ENCODE measurements at places on chromosomes 11 and 22.

DNA sequence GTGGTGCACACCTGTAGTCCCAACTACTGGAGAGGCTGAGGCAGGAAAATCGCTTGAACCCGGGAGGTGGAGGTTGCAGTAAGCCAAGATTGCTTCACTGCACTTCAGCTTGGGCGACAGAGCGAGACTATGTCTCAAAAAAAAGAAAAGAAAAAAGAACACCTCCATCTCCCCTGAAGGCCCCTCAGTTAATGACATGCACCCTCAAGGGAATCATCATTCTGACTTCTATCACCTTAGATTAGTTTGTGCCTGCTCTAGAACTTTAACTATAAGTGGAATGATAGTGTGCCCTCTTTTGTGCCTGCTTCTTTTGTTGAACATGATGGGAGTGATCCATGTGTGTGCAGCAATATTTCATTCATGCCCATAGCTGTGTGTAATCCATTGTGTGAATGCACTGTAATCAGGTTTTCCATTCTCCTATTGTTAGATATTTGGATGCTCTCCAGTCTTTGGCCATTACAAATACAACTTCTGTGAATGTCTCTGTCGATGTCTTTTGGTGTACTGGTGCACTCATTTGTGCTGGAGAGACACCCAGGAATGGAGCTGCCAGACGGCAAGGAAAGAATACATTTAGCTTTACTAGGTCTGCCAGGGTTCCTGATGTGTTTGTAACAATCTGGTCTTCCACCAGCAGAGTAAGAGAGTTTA, 883 bp upstream of the VPREB3 start:
- no peak for DNase-seq

- no peak for DNase-seq
Observed at GRCh38 chr11:95999711-96000406, 76.0 kb upstream of the MTMR2 start.

DNA sequence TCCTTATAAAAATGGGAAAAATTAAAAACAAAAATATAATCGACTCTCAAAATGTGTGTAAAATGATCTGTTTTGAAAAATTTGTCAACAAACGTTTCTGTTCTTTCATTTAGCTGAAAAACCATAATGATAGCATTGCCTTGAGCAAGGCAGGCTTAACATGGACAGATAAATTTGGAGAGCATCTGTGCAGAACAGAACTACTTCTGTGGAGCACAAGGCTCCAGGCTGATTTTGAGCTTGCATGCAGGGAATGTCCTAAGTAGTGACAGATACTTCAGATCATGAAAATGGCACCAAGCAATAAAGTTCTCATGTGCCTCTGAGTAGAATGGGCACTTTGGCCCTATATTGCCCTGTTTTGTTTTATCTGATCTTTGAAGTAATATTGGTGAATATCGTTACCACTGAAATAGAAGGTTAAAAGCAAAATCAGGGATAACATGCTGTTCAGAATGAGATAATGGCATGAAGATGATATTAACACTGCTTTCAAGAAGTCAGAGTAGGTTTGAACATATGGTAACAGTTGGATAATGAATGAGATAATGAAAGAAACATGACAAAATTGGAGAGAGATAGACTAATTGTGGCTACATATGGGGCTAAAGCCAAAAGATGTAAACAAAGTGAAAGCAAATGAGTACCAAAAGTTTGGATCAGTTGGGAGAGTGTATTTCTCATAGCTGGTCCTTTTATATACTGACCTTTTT, 730.5 kb upstream of the CCDC179 start:
- no peak for DNase-seq

- no peak for DNase-seq
Observed at GRCh38 chr11:404551-405264, 10.1 kb downstream of the SIGIRR start.

GRCh38 chr11:2926611-2927051, 2.6 kb downstream of the PHLDA2 start:
- no peak for DNase-seq

DNA sequence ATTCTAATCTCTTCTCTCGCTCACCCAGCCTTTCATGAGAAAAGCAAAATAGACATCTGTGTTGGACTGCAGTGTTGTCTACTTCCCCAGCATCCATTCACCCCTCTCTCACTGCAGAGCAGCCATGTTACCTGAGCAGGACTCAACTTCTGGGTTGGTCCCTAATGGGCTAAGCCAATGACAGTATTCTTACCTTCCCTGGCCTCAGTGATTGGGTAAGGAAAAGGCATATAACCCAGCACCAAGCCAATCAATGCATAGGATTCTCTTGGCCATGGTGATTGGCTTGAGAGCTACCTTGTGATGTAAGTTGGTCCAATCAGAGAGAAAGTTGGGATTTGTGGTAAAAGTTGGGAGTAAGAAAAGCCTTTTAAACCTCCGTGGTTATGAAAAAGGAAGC, 99.8 kb upstream of the NECTIN1 start:
- no peak for DNase-seq

GRCh38 chr11:6111673-6112072, 4.2 kb downstream of the OR56B4 start:
- no peak for DNase-seq

DNA sequence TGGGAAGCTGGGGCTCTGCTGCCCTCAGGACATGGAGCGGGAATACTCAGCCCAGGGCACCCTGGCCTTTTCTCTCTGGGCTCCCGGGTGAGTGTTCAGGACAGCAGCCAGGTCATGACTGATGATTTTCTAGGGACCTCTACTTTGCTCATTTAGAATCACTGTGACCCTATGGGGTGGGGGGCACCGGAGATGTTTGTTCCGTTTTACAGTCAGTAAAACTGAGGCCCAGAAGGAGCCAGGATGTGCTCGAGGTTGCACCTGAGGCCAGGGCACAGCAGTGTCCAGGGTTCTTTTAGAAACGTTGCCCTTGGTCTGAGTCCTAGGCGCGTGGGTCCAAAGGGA, 48.1 kb downstream of the SMIM38 start:
- no peak for DNase-seq

DNA sequence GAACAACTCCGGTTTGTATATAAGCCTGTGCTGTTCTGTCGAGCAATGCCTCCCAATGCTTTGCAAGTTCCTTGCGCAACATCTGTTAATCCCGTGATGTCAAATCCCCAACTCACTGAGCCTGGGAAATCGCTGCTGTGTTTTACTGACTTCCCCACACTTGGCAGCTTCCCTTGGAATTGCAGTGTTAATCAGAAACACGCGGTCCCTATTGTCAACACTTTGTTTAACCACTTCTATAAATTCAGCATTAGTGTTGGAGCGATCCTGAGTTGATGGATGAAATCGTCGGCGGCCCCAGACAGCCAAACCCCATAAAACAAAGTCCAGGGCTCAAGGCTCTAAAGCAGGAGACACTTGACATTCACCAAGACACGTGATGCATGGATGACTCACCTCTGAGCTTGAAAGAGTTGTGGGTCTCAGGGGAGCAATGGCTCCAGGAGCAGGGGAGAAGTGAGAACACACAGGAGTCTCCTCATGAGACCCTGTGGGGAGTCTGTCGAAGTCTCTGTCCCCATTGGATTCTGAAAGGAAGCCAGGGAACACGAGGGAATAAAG, 555.3 kb downstream of the MIAT start:
- DNase-seq, result no peak

- no peak for DNase-seq
Observed at GRCh38 chr11:36149538-36150242, 139.5 kb downstream of the COMMD9 start.

GRCh38 chr11:75342966-75343870, 8.2 kb downstream of the ARRB1 start:
- no peak for DNase-seq

DNA sequence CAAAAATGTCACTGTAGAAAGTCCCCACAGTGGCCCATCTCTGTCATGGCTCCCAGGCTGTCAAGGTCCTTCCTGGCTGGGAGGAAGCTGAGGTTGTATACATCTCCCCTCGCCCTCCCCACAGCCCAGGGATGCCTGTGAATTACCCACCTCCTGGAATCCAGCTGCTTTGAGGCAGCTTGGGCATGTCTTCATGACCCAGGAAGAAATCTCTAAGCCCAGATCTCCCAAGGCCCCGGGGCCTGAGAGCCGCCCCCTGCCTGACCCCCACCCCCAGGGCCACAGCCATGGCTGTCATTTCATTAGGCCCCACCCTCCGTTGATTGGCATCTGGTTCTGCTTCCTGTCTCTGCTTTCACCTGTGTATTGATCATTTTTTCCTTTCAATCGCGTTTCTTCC, 207.5 kb downstream of the TBC1D22A start:
- no peak for DNase-seq
